CD4-positive, CD25-positive, alpha-beta regulatory T cell (primary cell): ENCODE measurements at places on chromosomes 2 and 18. TPM values are rescaled to one million over a fixed set of nuclear protein-coding genes. Genes with fewer than 3 reads are reported as not detected.

DNA sequence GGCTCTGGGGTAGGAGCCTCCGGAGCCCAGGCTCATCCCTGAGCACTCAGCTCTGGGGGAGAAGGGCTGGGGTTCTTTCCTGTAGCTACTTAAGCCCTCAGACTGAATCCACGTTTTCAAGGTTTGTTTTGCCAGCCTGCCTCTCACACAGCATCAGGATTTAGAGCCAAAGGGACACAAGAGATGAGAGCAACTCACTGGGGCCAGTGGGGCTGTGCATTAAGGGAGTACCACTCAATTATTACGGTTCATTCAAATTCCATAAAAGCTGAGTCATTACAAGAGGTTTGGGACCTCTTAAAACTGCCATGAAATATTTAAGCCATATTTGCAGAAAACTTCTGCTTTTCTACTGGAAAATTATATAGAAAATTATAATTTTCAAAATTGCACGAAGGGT lies 17.1 kb upstream of the SNED1 start:
- DNase-seq: no peak

The FSIP2 gene
- 0.32 TPM for total RNA-seq

DNA sequence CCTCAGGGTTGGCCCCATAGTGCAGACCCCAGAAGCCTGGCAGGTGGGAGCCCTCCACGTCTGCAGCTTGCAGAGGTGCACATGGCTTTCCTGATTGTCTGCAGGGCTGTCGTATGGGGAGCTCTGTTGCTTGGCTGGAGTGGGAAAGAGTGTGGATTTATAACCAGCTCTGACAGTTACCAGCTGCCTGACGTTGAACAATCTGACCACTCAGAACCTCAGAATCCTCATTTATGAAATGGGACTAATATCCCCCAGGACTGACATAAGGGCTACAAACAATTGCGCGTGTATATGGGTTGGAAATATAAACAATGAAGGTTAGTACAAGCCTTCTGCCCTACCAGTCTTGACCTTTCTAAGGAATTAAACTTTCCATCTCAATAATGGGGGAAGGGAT lies 13.9 kb upstream of the PXDN start:
- DNase-seq: no peak

DNA sequence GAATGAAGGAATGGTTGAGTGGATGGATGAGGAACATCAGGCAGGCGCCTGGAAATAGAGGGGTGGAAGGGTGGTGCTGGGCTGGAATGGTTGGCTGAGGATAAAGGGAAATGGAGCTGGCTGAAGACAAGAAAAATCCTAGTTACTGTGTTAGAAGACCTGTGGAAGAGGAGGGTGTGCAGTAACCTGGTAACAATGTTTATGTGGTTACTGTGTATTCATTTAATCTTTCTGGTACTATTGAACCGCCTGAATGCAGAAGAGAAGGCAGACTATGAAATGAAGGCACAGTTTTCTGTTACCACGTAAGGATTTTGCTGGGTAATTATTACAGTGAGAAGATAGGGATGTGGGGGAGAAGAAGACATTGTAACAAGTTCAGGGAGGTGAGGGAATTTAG lies 110.3 kb upstream of the MGAT5 start:
- no peak for DNase-seq

DNA sequence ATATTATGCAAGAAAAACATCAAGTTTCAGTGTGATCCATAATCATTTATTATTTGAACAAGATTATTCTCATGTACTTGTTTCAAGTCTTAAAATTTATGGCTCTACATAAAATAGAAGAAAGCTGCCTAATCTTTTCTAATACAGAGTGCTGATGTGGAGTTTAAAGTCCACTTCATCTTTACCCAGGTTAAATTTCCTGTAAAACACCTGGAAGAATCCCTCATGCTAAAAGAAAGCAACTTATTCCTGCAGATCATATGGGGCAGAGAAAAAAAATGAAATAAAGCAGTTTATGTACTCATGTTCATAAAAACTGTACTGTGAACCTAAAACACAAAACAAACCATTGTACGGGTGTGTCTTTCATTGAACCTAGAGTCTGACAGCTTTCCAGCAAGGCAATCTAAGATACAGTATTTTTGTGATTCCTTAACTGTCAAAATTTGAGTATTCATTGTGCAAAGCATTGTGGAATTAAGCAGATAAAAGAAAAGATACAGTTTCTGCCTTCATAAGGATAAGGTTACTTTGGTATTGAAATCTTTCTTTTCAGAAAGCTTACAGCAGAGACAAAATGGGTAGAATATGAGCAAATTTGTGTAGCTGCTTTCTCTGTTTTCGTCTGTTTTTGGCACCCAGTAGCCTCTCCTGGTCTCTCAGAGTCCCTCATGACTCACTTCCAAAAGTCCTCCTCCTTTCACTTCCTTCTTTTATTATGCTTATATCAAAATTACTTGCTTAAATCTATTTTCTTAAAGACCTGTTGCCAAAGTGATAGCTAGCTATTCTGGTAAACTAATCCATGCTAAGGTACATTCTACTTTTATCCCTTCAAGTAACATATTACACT lies 26.9 kb upstream of the GLS start:
- no peak for DNase-seq

GRCh38 chr18:31275722-31276463 lies 42.1 kb upstream of the DSG1 start:
- DNase-seq: no peak

DNA sequence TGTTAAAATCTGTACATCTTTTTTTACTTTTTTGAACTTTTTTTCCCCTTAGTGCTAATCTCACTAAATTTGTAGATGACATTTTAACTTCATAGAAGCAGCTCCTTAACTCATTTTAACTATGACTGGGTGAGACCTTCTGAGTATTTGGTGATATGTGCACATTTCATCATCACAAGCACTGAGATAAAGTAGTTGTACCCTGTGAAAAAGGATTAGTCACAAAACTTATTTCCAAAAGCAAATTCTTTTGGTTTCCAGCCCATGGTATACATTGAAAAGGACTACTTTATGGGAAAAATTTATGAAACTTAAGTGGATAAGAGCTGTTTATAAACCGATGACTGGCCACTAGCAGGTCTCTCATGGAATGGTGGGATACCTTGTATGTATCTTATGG lies 581.5 kb downstream of the PLCL1 start:
- no peak for DNase-seq

- DNase-seq: no peak
These were observed 45.9 kb upstream of the ITGA4 start for GRCh38 chr2:181411105-181411849.

DNA sequence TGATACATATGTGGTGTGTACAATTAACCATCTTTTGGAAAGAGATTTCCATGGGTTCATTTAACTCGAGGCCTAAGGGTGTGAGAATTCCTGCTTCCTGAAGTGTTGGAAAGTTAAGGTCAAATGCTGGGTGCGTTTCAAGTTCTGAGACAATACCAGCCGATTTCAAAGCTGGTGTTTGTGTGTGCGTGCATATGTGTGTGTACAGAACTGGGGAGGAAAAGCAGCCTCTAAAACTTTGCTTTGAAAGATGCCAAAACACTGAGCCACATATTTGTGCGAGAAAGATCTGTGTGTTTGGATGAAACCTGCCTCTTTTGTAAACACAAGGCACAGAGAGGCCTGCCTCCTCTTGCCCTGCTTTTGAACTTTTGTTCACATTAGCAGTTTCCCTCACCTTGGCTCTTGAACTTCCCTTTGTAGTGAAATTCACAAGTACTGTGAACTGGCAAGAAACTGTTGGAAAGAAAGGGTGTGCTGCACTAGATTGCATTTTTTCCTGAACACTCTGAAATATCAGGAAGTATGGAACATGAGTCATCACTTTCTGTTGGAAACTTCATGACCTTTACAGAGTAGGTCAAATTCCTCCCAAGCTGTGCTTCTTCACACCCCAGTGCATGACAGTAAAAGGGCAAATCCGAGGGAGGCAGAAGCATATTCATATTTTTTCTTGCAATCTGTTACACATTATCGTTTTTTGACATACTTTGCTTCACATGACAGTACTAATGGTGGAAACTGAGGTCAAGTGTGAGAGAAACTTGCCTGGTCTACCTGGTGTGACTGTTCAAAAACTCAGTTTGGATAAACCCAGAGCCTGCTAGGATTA lies 20.0 kb upstream of the CAVIN2 start:
- no peak for DNase-seq

- no peak for DNase-seq
These were observed 155.0 kb upstream of the GLI2 start for GRCh38 chr2:120580709-120581108.
